ENCODE measurements at places on chromosomes 13 and 19.

DNA sequence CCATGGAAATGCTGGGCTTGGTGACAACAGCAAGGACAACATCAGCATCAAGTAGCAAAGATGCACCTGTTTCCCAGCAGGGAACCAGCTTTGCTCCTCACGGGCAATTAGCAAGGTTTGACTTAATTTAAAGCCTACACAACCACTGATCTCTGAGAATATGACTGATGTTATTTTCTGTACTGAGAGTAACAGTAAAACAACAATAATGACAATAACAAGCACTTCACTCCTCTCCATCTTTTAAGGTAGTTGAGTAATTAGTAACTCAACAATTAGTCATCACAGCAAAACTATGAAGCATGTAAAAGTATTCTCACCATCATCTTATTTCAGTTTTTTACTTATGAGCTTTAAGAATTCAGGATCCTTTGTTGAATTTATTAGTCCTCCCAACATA, 37.3 kb downstream of the ENOX1 start:
- DNase-seq = no peak

DNA sequence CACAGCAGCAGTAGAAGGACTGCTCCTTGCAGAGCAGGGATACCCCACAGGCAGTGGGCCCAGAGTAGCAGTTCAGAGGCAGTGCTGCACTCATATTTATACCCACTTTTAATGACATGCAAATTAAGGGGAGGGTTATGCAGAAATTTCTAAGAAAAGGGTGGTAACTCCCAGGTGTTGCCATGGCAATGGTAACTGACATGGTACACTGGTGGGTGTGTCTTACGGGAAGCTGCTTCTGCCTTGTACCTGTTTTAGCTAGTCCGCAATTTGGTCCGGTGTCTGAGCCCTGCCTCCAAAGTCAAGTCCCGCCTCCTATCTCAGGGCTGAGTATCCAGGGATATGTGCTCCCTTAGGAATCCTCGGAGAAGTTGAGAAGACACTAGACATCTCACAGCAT, 79.2 kb upstream of the UQCRFS1 start:
- no peak for DNase-seq

DNA sequence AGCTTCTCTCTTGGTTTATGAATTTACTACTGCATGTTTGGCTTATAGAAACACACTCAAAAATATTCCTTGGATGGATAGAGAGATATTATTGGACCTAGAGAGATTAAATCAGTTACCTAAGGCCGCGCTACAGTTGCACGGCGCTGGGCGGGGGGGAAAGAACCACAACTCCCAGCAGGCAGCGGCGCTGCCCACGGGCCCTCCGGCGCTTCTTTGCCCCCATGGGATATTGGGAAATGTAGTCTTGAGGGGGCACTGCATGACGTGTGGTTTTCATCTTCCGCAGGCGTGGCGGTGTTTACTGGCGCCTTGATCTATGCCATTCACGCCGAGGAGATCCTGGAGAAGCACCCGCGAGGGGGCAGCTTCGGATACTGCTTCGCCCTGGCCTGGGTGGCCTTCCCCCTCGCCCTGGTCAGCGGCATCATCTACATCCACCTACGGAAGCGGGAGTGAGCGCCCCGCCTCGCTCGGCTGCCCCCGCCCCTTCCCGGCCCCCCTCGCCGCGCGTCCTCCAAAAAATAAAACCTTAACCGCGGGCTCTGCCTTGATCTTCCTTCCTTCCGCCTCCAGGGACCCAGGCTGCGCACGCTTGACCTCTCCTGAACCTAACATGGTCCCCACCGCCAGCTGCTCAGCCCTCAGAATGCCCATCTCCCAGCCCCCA, 4.8 kb downstream of the EMP3 start:
- DNase-seq = peak; percentile 58

- DNase-seq = no peak
Observed at GRCh38 chr13:71242201-71242600, 624.8 kb downstream of the DACH1 start.

- no peak for DNase-seq
Observed at GRCh38 chr19:31348481-31349159, 616 bp downstream of the TSHZ3 start.

DNA sequence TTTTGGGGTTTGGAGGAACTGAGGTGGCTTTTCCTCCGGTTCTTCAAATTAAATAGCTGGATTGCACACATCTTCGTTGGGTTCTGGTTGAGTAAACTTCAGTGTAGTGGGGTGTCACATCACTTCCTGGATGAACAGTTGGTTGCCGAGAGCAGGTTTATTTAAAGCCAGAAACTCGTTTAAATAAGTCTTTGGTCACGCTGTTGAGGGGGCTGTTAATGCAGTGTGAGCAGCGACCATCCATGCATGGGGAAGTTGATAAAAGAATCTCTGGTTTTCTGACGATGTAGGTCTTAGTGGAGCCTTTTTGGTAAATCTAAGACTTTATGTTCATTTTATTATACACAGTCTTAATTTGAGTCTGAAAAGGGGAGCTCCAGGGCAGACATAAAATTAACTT, 351.2 kb upstream of the ARGLU1 start:
- DNase-seq = no peak

GRCh38 chr13:29969286-29969685, 118.9 kb upstream of the UBL3 start:
- DNase-seq = no peak

GRCh38 chr19:41540041-41540695, 35.8 kb upstream of the CEACAM21 start:
- no peak for DNase-seq

DNA sequence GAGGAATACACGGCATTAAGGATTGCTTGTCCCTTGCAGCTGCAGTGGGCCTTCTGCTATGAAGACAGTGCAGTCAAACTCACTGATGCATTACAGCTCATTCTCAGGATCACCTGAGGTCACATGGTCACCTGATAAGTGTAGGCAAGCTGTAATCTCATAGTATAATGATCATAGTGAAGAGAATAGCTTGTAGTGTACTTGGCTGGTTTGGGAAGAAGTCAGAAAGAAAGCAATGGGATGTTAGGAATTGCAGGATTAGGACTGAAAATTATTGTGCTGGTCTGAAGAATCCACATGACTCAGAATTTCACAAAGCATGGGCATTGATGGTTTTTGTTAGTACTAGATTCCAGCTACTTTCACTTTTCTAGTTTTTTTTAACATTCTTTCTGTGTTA, 76.7 kb downstream of the MBNL2 start:
- no peak for DNase-seq

DNA sequence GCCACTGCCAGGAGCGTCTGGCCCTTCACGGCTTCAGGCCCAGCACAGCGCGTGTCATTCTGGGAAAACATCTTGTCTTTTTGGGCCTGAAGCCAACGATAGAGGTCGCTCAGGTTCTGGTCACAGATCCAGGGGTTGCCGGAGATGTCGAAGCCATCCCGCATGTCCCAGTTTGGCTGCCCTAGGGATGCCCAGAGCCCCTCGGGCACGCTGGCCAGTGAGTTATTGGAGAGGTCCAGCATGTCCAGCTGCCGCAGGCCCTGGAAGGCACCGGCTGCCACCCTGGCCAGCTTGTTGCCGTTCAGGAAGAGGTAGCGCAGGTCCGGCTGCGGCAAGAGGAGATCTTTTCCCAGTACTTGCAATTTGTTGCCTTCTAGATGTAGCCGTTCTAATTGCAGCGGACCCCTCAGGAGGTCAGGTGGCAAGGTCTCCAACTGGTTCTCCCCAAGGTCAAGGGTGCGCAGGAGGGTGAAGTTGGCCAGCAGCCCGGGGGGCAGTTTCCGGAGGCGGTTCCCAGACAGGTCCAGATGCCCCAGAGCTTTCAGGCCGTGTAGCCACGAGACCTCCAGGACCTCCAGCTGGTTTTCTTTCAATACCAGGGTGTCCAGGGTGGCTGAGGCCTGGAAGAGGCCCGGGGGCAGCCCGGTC, 1.8 kb downstream of the LRG1 start:
- no peak for DNase-seq

DNA sequence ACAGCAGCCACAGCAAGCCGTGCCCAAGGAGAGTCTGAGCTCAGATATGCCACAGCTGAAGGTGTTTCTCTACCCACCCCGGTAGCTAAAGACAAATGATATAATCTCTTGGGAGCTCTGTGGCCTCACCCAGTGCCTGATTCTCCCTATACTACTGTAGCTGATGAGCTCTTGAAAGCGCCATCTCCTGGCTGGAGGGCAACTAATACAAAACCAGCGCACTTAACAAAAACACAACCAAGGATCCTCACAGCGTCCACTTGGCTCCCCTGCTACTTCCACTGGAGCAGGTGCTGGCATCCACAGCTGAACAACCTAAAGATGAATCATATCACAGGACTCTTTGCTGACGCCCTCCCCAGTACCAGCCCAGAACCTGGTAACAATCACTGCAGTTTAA, 1212.0 kb downstream of the PCDH17 start:
- no peak for DNase-seq

GRCh38 chr19:55590617-55591016, 8.7 kb downstream of the FIZ1 start:
- no peak for DNase-seq

GRCh38 chr13:48475230-48475629, 57.6 kb downstream of the RCBTB2 start:
- no peak for DNase-seq

DNA sequence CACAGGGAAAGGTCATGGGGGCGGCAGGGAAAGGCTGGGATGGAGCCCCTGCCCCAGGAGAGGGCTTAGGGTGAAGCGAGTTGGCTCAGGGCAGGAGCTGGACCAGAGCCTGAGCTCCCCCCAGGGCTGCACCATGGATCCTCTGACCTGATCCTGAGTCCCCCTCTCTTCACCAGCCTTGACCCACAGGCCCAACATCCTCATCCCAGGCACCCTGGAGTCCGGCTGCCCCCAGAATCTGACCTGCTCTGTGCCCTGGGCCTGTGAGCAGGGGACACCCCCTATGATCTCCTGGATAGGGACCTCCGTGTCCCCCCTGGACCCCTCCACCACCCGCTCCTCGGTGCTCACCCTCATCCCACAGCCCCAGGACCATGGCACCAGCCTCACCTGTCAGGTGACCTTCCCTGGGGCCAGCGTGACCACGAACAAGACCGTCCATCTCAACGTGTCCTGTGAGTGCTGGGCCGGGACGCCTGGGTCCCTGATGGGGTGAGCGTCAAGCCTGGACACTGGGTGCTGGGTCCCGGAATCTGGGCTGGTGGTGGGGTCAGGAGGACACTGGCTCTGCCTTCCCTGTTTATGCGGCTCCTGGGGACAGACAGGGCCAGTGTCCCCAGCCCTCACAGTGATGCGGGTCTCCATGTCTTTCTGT, 842 bp downstream of the SIGLEC9 start:
- DNase-seq = no peak

DNA sequence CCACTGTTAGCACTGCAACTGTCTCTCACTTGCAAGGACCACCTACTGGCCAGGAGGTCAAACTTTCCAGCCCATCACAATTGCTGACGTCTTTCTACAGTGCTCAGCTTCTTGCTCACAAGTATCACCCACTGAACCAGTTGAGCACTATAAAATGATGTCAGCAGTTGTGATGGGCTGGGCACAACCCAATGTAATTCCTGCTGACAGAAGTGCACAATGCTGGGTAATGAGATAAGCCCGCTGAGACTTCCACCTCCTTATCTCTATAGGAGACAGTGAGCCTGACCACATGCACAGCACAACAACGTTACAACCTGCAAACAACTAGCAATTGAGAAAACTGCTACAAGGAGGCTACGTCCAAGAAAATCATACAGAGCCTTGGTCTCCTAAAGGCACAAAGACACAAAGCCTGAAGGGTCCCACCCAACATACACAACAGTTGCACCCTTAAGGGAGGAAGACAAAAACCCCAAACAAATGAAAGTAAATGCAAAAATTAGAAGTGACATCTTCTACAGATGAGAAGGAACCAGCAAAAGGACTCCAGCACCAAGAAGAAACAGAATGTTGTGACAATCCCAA, 273.2 kb downstream of the LIG4 start:
- no peak for DNase-seq

GRCh38 chr19:19743176-19743575, 10.3 kb upstream of the ZNF14 start:
- no peak for DNase-seq

DNA sequence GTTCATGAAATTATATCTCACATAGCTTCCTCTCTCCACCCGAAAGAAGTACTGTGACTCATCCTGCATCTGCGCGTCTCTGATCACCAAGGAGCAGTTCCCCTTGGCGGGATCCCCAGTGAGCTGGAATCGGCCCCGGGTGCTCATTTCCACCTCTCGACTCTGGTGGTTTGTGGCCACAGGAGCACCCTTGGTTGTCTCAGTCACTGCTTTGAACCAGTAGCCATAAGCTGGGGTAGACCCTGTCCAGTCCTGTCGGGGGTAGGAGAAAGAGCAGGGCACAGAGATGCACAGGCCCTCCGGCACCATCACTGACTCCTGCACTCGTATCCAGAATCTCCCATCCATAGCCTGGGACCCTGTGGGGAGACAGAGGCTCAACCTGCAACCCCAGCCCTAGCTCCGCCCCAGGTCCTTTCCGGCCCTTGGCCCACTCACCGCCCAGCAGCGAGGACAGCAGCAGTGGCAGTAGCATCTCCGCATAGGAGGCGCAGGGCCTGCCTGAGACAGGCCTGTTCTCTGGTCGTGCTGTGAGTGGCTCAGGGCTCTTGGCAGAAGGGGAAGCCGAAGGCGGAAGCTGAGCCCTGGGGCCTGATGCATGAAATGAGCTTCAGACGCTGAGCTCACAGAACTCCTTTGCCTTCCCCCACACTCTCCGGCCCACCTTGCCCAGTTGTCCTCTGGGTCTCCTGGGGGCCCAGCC, at the start of gene SIGLEC10:
Gene SIGLEC10 (minus strand): TSS at position 536 of the 703 bp plus-strand sequence. CDS start 61 bp downstream, at position 475.
- peak; percentile 14 for DNase-seq

GRCh38 chr13:51782026-51782710, 21.8 kb downstream of the DHRS12 start:
- DNase-seq = no peak

- no peak for DNase-seq
Observed at GRCh38 chr13:43223216-43223615, 199.8 kb downstream of the DNAJC15 start.
